Activated naive CD4-positive, alpha-beta T cell (primary cell): ENCODE measurements at places on chromosomes 3 and 15.

GRCh38 chr15:32675466-32675865, 34.0 kb downstream of the SCG5 start:
- DNase-seq: no peak

GRCh38 chr15:52180196-52180835, 10.9 kb downstream of the GNB5 start:
- DNase-seq: no peak

GRCh38 chr3:154235330-154235729, 89.0 kb downstream of the DHX36 start:
- no peak for DNase-seq

GRCh38 chr3:197082871-197083270, 53.3 kb upstream of the MELTF start:
- no peak for DNase-seq

DNA sequence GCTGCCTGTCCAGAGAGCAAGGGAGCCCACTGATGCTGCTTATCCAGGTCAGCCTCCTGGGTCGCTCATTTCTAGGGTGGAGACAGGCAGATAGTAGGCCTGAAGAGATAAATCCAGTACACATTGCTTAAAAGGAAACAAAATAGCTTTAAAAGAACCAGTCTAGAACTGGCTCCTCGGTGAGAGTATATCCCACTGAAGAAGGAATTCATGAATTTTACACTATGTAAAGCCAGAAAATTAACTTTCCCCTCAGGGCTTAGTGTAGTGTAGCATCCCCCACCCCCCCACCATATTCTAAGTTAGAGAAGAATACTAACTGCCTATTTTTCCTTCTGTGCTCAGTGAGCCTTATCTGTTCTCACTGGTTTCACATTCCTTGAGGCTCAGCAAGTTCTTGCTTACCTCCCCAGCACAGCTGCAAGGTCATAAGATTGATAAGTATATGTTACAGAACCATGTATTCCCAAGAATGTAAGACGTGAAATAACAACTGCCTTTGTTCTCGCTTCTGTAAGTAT, 30.5 kb upstream of the NOX5 start:
- no peak for DNase-seq

- DNase-seq: no peak
These were observed 40.7 kb downstream of the FEM1B start for GRCh38 chr15:68318008-68318835.

- DNase-seq: no peak
These were observed 1.9 kb downstream of the ARPP19 start for GRCh38 chr15:52566889-52567288.

DNA sequence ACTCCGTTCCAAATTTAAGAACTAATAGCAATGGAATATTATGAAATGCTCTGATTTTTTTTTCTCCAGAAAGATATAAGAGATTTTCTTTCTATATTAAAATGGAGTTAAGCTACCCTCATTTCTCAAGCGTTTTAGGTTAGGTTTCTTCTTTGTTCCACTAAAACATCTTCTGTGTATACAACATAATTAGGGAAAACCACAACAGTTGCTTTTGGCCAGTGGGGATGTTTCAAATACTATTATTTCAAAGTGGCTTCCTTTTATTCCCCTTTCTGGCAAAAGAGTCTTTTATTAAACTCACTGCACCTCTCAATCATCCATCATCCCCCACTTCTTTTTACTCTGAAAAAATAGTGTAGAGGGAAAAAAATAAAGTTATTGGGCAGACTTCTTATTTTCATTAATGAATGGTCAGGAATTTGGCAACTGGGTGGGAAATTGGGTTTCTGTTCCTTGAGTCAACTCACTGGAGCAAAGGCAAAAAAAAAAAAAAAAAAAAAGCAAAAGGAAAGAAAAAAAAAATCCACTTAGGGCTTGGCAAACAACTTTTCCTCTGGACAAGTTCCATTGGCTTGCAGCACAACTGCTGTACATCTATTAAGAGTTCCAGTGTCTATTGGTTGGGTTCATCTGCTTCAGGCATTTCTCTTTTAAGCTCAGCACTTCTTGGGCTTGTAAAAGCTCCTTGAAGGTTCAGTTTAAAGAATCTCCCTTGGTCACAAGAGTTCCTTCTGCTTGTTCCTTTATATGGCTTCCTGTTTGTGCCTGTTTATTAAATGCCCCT, 963.4 kb downstream of the ROBO1 start:
- DNase-seq: no peak

GRCh38 chr3:194732617-194733016, 46.9 kb downstream of the FAM43A start:
- no peak for DNase-seq

DNA sequence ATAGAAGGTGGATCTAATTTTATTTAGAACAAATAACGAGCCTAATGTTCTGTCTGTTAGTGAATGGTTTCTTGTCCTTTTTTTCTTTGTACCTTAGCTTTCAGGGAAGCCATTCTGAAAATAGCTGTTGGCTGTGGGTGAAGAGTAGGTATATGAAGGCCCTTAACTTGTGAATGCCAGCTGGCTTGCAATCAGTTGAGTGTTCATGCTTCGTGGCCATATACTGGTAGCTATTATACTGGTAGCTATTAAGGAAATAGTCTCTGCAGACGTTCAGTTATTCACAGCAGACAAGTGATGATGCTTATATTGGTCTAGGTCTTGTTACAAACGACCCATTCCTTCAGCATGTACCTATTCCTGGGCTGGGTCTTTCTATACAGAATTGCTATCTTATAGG, 18.8 kb downstream of the TRIM71 start:
- DNase-seq: no peak

DNA sequence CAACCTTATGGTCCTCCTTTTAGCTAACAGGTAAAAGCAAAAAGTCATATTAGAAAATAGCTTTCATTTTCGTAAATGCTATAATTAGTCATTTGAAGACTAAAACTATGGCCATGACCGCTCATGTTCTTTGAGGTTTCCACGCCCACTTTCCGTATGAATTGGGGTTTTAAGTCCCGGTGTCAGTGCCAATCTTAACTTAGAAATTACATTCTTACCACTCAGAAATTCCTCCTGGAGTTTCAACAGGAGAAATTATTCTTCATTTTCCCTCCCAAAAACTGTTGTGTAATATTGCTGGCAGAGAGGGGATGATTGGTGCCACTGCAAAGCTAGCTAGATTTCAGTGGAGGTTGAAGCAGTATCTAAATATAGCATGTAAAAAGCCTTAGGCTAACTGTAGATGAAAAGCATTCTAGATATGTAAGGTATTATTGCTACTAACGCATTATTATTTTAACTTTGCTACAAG, 71.0 kb upstream of the MDFIC2 start:
- DNase-seq: no peak

- DNase-seq: no peak
These were observed 9.0 kb downstream of the ZNF148 start for GRCh38 chr3:125366132-125366531.

- no peak for DNase-seq
These were observed 68.8 kb downstream of the FSIP1 start for GRCh38 chr15:39713846-39714245.

GRCh38 chr3:29168081-29168480, 112.8 kb upstream of the RBMS3 start:
- DNase-seq: no peak

- DNase-seq: peak; percentile 52
These were observed at the start of the genes TUBGCP4 and ZSCAN29 for GRCh38 chr15:43370975-43371974. Gene TUBGCP4 (plus strand): TSS chr15:43371101. CDS start chr15:43371355, 254 bp downstream. Gene ZSCAN29 (minus strand): TSS chr15:43371043. CDS start chr15:43369913, 1,130 bp downstream.

DNA sequence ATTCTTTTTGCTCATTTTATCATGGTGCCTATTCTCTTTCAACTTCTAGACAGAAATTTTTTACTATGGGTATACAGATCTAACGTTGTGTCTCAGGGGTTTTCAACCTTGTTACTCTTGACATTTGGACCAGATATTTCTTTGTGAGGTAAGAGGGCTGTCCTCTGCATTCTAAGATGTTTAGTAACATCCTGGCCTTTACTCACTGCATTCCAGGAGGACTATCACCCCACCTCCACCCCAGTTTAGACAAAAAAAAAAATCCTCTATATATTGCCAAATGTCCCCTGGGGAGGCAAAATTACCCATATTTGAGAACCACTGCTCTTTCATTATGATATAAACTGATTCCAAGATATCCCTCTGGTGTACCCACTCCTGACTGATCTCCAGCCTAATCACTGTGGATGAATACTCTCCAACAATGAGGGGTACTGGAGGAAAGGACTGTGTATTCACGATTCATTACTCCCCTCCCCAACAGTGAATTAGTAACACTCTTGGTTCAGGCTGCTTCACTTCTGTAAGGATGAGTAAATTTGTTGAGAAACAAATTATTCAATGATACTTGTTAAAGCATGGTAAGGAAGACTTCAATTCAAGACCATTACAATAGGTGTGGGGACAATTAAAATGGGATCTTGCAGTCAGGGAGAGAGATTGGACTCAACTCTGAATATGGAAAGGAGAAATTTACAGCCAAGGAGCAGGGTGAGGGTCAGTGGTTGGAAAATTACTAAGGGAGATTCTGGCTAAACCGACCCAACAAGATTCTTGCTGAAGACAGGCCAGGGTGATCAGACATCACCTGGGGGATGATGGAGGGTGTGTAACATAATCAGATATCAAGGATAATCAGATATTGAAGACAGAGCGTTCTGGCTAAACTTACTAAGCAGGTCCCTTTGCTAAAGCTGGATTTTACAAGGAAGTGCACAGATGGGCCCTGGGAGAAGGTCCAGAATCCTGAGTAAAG, 123.8 kb upstream of the DAZL start:
- no peak for DNase-seq

DNA sequence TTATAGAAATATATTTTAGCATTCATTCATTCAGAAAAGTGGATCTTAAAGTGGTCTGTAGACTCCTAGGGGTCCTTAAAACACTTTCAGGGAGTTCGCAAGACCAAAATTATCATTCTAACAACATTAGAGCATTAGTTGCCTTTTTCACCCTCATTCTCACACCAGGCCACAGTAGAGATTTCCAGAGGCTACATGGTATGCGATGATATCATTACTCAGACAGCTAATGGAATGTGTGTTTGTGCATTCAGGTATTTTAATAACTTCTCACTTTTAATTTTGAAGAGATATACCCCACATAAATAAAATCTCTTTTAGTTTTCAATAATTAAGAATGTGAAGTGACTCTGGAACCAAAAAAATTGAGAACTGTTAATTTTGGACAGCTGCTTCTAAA, 206.9 kb downstream of the NSUN3 start:
- DNase-seq: no peak

- DNase-seq: no peak
These were observed 551.3 kb downstream of the NSUN3 start for GRCh38 chr3:94614192-94614591.

DNA sequence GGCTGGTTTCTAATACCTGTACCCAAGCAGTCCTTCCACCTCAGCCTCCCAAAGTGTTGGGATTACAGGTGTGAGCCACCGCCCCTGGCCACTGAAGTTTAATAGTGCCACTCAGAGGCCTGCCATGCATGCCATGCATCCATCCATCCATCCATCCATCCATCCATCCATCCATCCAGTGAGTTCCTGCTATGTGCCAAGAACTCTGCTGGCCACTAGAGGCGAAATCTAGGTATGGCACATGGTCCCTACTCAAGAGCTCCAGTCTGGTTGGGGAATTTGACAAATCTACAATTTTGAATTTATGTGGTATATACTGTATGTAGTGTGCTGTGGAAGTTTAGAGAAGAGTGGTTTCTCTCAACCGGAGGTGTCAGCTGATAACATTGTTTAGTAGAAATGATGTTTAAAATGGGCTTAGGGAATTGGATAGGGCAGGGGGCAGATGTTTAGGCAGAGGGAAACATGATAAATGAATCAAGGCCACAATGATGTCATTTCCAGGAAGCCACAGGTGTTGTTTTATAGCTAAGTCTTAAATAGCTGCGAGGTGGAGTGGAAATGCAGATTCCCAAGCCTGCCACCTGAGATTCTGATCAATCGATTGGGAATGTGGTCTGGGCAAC, 384.4 kb upstream of the C2CD4B start:
- DNase-seq: no peak

- no peak for DNase-seq
These were observed 79.6 kb downstream of the CDIN1 start for GRCh38 chr15:36658898-36659639.

DNA sequence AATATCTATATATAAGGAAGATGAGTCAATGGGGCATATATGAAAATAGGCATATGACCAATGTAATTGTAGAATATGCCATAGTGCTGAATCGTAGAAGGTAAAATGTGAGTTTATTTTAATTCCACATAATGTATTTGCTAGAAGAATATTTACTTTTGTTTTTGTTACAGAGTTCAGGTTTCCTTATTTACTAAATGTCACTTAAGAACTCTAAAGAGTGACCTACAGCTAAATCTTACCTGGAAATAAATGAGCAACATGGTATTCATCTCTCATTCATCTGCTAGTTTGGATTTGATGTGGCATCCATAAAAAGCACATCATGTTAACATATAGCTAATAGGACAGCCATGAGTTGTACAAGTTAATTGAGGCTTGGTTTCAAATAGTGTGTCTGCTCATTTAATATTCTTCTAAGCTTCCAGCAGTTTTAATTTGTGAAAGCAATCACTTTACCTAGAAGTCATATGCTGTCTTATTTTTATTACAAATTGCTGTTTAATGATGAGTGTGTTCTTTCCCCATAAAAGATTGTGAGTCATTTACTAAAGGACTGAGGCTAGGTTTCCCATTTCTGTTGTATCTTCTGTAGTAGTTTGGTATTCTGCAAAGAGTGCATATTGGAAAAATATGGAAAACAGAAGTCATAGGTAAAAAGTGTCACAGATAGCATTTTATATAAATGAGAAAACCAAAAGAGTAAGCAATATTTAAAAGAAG, 222.1 kb upstream of the POU1F1 start:
- DNase-seq: no peak

- no peak for DNase-seq
These were observed 124.7 kb upstream of the SPATA12 start for GRCh38 chr3:56935811-56936210.

GRCh38 chr3:158539414-158540014, 31.5 kb upstream of the MLF1 start:
- DNase-seq: no peak

- DNase-seq: no peak
These were observed 90.2 kb upstream of the KLF13 start for GRCh38 chr15:31236184-31237042.

DNA sequence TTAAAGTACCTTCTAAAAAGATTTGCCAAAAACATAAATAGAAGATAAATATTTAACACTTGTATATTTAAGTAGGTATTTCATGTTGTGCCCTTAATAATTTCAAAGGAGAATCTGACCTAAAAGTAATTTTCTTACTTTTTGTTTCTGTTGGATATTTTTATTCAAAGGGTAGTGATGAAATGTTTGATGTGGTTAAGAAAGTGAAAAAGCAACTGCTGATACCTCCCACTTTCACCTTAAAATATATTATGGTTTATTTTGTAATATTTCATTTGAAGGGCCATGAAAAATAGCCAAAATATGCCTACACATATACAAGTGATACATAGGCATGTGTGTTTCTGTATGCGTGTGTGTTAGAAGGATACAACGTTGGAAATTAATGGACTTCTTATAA, 5.8 kb upstream of the SLITRK3 start:
- DNase-seq: no peak

- DNase-seq: no peak
These were observed 65.8 kb downstream of the ATP8B4 start for GRCh38 chr15:50053055-50053856.

DNA sequence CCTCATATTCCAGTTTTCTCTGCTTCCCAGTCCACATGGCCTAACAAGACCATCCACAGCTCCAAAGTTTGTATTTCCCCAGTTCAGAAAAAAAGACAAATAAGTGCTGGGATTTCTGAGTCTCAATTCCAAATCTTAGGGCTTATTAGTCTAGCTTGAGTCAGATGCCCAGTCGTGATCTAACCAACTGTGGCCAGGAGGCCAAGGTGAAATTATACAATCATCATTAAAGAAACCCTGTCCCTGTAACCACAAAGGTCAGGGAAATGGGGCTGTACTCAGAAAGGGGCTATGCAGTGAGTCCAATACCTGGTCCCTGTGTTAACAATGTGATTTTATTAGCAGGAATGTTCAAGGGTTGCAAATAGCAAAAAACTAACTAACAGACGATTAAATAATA, 40.5 kb upstream of the MITF start:
- no peak for DNase-seq
